ENCODE measurements at places on chromosomes 6 and 20.
A peak's percentile ranks its signal among the peaks of the same experiment; 100 is the strongest.

- no peak for DNase-seq
Measured at GRCh38 chr6:343960-344815, 47.4 kb upstream of the IRF4 start.

GRCh38 chr20:48288930-48289507, 503.7 kb upstream of the SULF2 start:
- no peak for DNase-seq

GRCh38 chr20:63064745-63065711, 58.3 kb upstream of the BHLHE23 start:
- DNase-seq = no peak

DNA sequence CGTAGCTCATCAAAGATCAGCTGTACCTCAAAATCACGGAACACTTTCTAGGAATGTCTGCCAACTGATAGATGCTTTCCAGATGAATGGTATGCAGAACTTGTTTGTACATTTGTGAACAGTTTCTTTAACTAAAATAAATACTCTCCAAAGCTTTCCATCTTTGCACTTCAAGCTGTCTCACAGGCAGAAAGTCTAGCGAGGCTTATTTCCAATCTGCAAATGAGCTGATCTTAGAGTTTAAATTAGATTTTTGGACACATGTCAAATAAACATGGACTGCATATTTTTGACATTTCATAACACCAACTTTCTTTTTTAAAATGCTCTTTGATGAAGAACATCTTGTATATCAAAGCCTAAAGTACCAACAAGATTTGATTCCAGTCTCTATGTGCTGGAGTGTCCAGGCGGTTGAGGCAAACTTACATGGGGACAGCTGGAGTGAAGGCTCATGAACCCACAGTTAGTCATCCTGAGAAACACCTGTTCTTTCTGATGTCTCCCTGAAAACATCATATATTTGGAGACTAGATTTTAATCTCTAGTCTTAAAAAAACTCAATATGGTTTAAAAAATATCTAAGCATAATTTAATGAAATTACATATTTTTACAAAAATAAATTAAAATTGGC, 268.6 kb upstream of the AGPAT4 start:
- no peak for DNase-seq

GRCh38 chr20:41027872-41028358, 707 bp upstream of the TOP1 start:
- no peak for DNase-seq

GRCh38 chr6:111804627-111805235, 68.5 kb downstream of the FYN start:
- DNase-seq = peak; percentile 44

GRCh38 chr6:115000736-115001135, 657.9 kb upstream of the HS3ST5 start:
- no peak for DNase-seq

DNA sequence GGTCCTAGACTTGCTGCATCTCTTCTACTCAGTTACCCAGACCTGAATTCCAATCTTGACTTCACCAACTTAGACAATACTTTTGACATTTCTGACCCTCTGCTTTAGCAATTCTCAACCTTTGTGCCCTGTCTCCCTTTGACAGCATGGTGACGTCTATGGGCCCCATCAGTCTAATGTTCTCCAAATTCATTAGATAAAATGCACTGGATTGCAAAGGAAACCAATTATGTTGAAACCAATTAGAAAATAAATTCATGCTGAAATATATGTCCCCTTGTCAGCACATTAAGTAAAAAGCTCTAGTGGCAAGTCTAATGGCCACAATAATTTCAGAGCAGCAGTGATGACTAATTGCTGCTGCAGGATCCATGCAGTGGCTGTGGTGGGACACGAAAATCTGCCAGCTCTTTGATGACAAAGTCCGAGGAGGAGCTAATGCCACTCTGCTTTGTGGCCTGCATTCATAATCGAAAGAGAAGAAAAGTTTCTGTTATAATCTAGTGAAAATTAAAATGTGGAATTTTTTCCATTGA, 64.0 kb downstream of the BFSP1 start:
- DNase-seq = no peak

DNA sequence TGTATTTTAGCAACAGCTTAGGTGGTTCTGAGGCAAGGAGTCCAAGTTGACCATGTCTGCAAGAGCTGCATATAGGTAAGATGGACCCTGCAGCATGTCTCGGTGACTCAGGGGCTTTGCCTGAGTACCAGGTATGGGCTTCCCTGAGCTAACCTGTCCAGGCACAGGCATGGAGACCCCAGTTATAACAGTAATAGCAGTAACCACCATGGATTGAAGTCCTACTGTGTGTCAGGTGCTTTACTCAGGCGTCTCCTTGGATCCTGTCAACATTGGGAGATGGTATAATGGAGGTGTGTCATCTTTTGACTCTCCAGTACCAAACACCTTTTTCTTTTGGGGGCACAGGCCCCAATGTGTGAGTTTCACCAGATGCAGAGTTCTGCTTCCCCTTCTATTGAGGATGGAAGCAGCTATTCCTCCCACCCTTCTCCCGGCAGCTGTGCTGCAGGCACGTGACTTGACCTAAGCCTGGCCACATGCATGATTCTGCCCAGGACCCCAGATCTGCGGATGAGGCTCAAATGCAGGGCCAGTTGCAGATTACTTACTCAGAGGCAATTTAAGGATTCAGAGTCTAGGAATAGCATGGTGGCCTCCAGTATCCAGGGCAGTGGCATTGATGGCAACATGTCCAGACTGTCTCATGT, 13.8 kb downstream of the TREM1 start:
- DNase-seq = no peak

- no peak for DNase-seq
Measured at GRCh38 chr20:22795871-22796270, 211.5 kb upstream of the FOXA2 start.

DNA sequence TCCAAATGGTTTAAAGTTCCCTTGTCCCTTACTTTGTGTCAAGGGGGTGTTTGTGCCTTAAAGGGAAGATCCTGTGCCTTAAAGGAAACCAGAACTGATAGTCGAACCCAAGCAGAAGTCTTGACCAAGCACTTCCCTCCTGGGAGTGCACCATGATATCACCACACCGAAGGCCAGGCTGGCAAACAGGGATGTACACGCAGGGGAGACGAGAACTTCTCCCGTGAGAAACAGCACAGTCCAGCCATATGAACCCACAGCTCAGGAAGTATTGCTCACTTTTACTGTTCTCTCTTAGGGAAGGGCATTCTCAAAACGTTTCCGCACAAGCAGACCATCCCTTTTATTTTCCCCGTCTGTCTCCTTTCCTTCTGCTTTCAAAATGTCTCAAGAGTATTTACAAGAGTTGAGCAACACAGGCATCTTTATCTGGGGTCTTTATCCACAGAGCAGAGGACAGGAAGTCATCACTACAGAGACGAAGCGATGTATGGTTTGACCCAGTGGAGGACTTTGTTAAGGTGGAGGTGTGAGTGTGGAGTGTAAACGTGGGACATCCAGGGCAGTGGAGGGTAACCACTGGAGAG, 12.8 kb upstream of the SERPINB1 start:
- no peak for DNase-seq

DNA sequence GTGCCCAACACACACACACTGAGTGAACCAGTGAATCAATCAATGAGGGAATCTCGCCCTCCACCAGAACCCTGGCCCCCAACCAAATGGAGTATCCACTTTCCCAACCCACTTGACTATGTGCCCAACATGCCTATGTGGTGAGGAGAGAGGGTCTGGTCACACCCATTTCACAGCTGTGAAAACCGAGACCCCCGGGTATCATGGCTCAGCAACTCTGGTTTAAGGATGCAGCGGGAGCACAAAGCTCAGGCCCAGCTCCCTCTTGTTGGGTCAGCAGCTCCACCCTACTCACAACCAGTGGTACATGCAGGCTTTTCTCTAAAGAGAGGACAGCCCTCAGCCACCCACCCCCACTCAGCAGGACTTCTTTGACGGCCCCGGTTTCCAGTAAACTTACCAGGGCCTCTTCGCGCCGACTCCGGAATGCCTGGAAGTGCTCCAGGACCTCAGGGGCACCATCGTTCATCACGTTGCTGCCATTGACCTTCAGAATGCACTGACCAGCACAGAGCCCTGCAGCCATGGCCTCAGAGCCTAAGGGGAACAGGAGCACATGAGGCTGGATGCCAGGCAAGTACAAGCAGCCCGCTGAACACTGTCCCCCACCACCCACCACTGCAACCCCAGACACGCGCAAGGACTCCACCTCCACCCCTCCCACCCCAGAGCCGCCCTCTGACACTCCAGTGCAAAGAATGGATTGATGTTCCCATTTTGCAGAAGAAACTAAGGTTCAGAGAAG, 174.7 kb downstream of the PREX1 start:
- DNase-seq = no peak

GRCh38 chr6:12608016-12608860, 108.3 kb upstream of the PHACTR1 start:
- no peak for DNase-seq

- no peak for DNase-seq
Measured at GRCh38 chr20:46705378-46705729, 4.1 kb upstream of the SLC2A10 start.

DNA sequence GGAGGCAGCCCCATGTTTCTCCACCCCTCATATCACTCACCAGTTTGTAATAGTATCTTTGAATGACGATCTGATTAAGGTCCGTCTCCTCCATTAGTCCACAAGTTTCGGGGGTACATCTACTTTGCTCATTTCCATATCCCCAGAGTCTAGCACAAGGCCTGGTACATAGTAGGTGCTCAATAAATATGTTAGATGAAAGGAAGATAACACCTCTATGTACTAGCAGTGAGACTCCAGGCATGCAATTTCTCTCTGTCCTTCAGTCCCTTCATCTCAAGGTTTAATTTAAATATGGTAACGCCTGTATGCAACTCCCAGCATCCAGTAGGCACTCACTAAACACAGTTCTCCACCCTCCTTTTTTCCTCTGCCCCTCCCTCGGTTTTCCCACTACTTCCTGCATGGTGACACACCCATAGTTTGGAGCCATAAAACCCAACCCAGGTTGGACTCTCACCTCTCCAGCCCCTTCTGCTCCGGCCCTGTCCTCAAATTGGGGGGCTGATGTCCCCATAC, 461 bp upstream of the HNF4A start:
- DNase-seq = no peak

DNA sequence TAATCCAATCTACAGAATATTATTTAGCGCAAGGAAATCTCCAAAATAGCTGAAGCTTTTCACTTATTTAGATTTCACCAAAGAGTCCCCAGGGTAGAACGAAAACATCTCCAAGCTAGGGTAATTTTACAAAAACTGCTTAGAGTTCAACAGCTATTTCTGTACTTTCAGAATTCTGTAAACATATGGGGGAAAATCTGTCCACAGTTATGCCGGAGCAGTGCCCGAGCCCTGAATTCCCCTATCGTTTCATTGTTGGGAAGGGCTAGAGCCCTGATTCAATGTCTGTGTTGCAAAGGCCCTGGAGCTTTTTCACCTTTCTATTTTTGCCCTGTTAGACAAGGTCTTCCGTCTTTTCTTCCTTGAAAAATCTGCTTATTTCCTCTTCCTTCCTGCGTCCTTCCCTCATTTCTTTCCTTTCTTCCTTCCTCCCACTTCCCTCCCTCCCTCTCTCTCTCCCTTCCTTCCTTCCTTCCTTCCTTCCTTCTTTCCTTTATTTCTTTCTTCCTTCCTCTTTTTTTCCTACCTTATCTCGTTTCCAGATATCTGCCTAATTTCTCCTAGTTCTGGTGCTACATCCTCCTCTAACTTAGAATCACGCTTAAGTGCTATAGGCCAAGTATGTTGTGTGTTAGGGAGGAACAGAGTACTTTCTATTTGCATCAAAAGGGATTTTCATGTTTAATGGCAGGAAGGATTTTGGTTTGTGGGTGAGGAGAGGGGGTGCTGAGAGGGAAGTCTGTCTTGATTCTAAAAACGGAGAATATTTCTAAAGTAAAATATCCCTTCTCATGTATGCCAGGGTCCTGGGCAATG, 122.5 kb upstream of the BMP2 start:
- DNase-seq = peak; percentile 72

GRCh38 chr6:22906091-22906549, 336.8 kb downstream of the HDGFL1 start:
- DNase-seq = no peak

- DNase-seq = no peak
Measured at GRCh38 chr6:8082954-8083858, 19.0 kb upstream of the BLOC1S5 start.

- no peak for DNase-seq
Measured at GRCh38 chr6:147467428-147467827, 41.1 kb upstream of the SAMD5 start.

GRCh38 chr6:41451515-41452163, 94.5 kb upstream of the FOXP4 start:
- no peak for DNase-seq

DNA sequence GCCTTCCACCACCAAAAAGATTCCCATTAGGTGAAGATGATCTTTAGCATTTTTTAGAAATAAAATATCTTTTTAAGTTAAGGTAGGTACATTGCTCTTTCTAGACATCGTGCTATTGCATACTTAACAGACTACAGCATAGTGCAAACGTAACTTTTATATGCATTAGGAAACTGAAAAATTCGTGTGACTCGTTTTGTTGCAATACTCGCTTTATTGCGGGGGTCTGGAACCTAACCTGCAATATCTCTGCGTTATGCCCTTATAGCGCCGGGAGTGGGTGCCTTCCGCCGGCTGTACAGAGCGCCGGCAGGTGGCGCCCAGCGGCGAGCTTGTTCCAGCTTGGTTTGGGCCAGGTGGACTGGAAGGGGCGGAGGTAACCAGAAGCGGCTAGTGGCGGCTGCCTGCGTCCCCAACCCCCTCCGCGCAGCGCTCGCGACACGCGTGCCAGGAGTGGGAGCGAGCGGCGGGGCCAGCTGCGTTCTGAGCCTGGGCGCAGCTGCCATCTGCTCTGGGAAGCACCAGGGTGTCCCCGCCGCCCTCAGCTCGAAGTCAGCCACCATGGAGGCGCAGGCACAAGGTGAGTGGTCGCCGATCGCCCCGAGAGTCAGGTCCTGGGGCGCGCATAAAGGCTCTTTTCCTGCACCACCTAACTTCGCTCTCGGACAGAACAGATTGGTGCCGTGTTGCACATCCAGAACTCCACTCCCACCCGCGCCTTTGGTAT, at the start of gene TPD52L1:
TPD52L1 (plus strand) TSS at position 383 of the 727 bp plus-strand sequence; CDS start at position 562, 179 bp downstream.
- peak; percentile 74 for DNase-seq

DNA sequence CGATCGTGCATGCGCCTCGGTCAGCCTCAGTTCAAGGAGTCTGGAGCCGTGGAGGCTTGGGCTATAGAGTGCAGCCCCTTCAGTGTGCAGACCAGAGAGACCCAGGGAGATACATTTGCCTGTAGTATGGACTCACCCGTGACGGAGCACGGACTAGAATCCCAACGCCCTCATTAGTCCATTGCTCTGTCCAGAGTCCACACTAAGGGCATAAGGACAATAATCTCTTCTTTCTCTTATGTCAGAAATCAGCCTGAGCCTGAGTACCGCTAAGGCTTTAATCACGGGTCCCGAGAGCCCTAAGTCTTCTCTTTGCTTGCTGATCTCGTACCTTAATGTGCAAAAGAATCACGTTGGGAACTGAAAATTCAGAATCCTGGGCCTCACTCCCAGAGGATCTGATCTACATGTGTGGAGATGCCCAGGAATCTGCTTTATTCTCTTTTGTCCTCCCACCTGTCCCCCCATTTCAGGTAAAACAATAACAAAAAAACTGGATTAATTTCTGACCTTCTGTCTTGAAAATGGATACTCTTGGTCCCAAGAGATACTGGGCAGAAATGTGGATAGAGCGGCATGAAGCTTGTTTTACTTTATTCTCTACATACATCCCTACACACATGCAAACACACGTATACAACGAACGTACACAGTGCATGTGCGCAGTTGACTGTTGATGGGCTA, 671 bp downstream of the BPHL start:
- no peak for DNase-seq

- no peak for DNase-seq
Measured at GRCh38 chr6:1917626-1918371, 308.1 kb downstream of the FOXC1 start.

Measured in hematopoietic multipotent progenitor cell (in vitro differentiated cells).